Activated CD4-positive, alpha-beta T cell treated with anti-CD3 and anti-CD28 coated beads for 36 hours (primary cell): ENCODE measurements at places on chromosomes 4 and X. TPM values are rescaled to one million over a fixed set of nuclear protein-coding genes. Genes with fewer than 3 reads are reported as not detected.

DNA sequence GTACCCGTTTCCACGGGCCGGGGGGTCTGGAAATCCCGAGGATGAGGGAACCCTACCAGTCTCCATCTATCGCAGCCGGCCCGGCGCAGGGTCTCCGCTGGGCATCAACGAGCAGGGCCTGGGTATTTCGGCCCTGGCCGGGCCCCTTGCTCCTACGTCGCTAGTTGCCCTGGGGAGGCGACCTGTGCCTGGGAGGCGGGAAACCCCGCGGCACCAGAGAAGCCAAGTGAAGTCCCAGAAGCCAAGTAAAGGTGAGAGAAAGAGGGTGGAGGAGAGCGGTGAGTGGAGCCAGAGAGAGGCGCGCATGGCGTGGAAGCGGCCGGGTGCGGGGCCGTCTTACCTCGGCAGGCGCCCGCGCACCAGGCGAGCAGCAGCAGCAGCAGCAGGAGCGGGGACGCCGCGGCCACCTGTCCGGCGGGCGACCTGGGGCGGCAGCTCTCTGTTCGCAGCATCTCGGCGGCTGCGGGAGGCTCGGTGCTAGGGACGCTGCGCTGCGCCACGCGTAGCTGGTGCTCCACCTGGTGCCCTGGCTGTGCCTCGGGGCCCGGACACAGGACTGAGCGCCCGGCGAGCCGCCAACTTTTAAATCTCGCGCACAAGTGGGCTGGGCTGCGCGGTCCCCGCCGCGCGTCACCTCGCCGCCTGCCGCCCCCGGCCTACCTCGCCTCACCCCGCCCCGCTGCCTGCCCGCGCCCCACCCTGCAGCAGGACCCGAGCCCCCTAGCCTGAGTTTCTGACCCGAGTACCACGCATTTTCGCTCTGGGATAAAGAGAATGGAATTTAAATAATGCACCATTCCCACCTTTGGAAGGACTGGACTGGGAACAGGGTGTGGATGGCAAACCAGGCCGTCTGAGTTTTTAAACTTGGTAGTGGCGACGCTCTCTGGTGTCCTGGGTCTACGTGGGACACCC is at the start of gene NMU:
NMU (minus strand) TSS at position 558 of the 915 bp plus-strand sequence; CDS start at position 452, 106 bp downstream.
- peaks cover 13% of the 10 kb centered on the region for H3K4me1 ChIP-seq
- peak within 1 kb of the TSS; percentile 47 for H3K4me3 ChIP-seq
- H3K27ac ChIP-seq, result no peak within 1 kb of the TSS
- DNase-seq, result peak; percentile 73

DNA sequence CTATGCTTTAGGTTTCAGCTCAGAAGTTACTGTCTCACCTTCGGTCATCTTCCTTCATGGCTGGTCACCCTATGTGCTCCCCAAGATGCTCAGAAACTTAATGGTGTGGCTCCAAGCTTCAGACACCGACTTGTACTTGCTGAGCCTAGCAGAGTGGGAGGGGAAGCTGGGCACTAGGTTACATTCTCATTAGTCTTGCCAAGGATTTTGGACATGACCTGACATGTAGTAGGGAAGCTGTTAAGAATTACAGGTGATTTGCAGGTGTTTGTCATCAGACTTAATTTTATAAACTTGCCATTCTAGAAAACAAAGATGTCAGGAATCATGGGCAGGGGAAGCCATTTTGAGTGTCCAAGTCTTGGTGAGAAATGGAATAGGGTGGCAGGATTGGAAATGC is 72.4 kb downstream of the CCNG2 start:
- H3K4me1 ChIP-seq, result no peaks in the 10 kb centered on the region
- no peak overlapping the region for H3K4me3 ChIP-seq
- H3K36me3 ChIP-seq, result no peaks in the 10 kb centered on the region
- H3K27me3 ChIP-seq, result no peaks in the 10 kb centered on the region

ARHGEF6 gene
- 53.6 TPM for total RNA-seq

- H3K36me3 ChIP-seq, result no peaks in the 10 kb centered on the region
- H3K27ac ChIP-seq, result no peak overlapping the region
- H3K27me3 ChIP-seq, result peaks cover 16% of the 10 kb centered on the region
Measured at GRCh38 chr4:100244347-100244746, 54.1 kb upstream of the DDIT4L start.

DNA sequence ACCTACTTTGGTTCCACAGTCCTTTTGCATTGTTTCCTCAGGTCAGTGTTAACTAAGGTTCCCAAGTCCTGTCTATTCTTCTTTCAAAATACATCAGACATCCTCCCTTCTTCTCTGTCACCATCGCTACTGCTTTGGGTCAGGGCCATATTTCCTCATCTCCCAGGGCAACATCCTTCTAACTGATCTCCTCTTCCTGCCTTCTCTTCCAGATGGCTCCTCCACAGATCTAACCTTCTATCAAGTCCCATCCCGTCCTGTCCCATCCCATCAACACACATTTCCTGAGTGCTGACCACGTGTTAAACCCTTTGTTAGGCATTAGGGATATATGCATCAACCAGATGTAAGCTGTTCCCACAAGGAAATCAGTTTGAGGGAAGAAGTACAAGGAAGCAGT is 25.9 kb downstream of the PLAC1 start:
- no peak overlapping the region for H3K27ac ChIP-seq
- no peaks in the 10 kb centered on the region for H3K36me3 ChIP-seq
- peaks cover 6% of the 10 kb centered on the region for H3K4me1 ChIP-seq
- DNase-seq, result no peak
- H3K27me3 ChIP-seq, result peaks cover 13% of the 10 kb centered on the region
